Activated T-cell treated with anti-CD3 and anti-CD28 coated beads for 4 hours (primary cell): ENCODE measurements at places on chromosomes 6 and 20.

DNA sequence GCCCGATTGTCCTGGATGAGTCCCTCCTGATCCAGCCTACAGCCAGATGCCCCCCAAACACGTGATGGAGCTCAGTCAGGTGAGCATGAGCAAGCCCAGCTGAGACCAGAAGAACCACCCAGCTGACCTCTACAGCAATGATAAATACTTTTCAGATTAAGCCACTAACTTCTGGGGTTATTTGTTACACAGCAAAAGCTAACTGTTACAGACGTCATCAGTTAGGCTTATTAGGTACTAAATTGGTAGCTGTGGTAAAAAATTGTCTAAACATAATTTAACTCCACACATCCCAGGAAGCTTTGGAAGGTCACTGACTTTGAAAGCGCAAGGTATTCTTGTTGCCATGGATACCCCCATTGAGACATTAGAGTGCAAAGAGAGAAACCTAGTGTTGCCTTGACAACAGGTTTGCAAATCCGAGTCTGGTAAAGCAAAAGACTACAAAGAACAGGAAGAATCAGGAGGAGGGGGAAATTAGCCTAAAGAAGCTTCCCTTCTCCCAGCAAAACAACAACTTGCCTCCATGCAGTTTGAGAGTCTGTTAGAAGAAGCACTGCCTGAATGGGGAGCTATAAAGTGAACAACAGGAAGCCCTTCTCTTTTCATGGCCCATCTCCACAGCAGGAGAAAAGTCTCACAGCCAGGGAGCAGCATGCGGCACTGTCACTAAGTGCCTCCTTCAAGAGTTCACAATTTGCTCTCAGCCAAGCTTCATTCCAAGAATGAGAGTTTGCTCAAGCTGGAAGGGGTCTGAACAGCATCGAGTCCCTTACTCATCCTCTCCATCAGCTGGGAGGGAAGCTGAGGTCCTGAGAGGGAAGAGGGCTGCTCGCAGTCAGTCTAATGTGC lies 41.7 kb upstream of the ZNF831 start:
- DNase-seq: no peak

DNA sequence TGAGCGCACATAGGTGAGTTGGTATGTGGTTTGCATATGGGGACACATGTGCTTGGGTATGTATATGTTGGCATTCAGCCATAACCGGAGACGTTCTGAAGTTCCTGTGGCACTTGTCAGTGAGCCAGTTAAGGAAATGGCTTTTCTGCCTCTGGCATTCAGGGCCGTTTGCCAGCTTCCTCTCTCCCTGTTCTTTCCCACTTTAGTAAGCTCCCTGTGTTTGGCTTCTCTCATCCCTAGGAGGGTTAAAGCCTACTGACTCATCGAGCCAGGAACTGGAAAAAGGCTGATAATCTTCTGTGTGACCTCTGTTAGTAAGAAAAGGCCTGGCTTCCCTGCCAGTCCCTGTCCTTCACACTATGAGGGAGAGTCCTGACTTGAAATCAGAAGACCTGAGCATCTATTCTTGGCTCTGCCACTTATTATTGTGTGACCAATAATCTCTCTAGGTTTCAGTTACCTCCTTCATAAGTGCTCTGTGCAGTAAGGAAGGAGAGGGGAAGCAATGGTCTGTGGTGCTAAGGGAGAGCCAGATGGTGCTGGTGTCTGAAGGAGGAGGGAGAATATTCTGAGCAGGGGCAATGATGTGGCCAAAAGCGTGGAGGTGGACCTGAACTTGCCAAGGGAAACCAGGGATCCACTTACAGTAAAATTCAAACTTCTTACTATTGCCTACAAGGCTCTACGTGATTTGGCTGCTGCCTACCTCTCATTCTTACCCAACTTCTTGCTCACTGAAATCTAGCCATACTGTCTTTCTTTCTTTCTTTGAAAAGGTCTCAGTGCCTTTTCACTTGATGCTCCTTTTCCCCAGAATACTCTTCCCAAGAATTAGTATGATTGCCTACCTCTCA lies 31.4 kb downstream of the ACSS2 start:
- DNase-seq: no peak

DNA sequence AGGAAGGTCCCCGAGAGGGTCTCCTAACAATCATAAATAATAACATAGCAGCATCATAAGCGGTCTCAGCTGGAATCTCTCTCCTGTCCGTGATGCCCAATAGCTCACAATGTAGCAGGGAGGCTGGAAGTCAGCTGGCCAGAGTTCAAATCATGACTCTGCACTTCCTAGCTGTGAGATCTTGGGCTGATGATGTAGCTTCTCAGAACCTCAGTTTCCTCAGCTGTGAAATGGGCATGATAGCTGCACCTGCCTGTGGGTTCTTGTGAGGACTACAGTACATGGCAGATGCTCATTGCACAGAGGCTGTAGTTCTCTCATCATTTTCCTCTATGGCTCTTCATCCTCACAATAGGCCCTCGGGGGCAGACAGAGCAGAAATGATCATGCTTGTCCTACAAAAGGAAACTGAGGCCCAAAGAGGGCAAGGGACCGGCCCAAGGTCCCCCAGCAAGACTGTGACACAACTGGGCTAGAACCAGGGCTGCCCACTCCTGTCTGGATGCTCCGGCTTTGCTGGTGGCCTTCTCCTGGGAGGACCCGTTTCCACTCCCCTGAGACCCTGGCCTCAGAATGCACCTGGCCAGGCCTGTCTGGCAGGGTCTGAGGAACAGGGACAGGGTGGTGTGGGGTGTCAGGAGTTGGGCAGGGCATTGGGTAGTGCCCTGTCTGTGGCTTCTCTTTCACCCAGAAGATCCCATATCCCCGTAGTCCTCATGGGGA lies 17.7 kb downstream of the SLC12A5 start:
- DNase-seq: no peak

GRCh38 chr6:143901885-143902750 lies 37.8 kb downstream of the ZC2HC1B start:
- DNase-seq: no peak

GRCh38 chr6:90098627-90099026 lies 198.0 kb downstream of the BACH2 start:
- no peak for DNase-seq

DNA sequence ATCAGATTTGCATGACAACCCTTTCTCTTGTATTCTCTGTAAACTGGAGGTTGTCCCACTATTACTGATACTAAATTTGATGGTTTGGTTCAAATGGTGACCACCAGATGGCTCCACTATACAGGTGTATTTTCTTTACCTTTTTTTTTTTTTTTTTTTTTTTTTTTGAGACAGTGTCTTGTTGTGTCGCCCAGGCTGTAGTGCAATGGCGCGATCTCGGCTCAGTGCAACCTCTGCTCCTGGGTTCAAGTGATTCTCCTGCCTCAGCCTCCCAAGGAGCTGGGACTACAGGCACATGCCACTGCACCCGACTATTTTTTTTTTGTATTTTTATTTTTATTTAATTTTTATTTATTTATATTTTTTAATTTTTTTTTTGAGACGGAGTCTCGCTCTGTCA lies 6.6 kb upstream of the WTAP start:
- DNase-seq: peak; percentile 30

DNA sequence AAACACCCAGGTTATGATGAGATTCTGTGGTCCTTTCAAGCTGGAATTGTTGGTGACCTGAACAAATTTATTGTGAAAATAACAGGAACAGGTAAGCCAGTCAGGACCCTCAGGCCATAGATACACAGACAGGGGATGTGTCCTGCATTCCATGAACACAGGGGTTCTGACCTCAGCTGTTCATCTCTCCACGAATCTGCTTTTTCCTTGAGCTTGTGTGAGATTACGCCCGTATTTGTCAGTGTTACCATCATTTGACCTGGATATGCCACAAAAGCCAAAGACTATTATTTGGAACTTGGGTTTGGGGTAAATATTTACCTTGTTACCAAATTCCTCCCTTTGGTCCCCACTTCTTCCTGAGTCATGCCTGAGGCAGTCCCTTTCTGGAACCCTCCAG lies 288.9 kb downstream of the PREX1 start:
- DNase-seq: no peak

- no peak for DNase-seq
Observed at GRCh38 chr6:43170417-43170930, 595 bp upstream of the SRF start.

DNA sequence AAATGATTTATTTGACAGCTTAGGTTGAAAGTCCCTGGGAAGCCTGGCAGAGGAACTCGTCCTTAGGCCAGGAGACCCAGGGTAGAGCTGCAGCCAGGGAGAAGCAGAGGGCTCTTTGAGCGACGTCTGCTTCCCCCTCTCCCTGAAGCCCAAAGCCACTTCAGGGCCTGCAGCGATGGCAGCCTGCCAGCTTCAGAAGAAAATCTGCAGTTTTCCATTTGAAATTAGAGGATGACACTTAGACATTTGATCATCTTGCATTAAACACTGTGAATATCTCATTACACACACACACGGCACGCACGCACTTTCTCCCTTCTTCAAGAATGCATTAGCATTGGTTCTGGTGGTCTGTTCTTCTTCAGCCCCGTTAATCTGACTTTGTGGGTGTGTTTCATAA lies 96.5 kb downstream of the PLEKHG1 start:
- DNase-seq: no peak

DNA sequence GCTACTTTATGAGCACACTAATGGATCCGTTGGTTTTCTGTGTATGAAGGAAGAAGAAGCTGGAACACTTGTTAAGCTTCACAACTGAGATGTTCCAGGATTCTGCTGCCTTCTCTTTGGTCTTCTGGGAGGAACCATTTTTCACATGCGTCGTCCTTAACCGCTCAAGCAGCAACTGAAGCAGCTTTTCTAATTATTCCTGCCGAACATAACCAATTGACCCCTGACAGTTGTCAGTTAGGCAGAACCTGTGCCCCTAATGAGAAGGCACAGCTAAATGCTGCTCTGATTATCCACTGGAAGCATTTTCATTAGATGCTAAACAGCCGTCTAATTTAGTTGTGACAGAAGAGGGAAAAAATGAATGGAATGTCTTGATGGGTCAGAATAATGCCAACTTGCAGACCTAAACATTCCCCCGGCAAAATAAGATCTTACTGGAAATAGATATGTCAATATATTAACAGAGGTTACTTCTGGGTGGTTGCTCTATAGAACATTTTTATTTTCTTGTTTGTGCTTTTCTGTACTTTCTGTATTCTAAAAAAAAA lies 85.0 kb upstream of the SMLR1 start:
- no peak for DNase-seq

DNA sequence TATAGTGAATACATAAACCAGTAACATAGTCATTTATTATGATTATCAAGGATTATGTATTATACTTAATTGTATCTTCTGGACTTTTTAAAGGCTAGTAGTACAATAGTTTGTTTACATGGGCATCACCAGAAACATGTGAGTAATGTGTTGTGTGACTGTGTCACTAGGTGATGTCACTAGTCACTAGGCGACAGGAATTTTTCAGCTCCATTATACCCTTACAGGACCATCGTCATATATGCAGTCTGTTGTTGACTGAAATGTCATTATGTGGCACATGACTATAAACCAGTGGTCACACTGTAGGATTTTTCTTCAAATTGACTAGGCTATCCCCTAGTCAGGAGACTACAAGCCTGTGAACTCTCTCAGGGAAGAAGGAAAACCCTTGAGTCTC lies 86.5 kb upstream of the CENPW start:
- DNase-seq: no peak

- no peak for DNase-seq
Observed at GRCh38 chr20:62970307-62971210, 18.1 kb downstream of the SLC17A9 start.

DNA sequence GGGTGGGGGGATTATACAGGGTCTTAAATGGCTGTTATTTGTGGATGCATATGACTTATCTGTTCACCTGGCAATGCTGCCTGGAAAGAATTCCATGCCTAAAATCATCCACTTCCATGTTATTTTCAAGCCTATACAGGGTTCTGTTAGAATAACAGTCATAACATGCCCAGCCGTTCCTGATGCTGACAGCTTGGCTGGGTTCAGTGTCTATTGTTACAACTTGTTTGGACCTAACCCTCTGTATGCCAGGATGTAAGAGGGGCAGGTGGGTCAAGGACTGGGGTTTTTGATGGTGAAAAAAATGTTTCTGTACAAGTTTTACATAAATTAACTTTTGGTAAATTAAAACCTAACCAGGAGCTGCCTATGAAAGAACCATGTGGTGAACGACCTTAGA lies 79.8 kb downstream of the GINS1 start:
- no peak for DNase-seq

DNA sequence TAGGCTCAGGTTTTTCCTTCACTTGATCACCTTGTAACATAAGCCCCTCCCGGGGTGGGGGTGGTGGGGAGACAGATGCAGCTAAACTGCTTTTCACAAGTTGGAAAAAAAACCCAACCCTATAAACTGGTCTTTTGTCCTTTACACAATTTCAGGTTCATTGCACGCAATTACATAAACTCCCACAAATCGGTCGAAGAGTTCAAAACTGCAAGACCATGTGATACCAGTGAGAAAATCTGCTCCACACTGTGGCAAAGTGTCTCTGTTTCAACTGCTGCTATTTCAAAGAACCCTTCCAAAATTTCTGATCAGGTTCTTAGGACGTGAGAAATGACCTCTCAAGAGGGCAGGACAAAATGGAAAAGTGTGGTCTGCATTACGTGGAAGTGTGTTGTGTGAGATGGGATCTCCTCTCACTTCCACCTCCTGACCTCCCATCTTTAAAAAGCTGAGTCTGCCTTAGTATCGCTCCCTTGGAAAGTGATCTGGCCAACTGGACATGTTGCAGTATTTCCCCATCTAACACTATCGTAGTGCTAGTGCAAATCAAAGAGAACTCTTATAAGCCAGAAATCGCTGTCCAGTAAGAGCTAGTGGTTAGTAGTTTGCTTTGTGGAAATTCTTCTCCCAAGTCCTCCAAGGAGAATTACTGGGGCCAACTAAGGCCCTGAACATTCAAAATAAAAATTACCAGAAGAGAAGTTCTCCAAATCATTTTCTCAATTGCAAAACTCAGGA lies 60.1 kb downstream of the PRND start:
- DNase-seq: no peak

DNA sequence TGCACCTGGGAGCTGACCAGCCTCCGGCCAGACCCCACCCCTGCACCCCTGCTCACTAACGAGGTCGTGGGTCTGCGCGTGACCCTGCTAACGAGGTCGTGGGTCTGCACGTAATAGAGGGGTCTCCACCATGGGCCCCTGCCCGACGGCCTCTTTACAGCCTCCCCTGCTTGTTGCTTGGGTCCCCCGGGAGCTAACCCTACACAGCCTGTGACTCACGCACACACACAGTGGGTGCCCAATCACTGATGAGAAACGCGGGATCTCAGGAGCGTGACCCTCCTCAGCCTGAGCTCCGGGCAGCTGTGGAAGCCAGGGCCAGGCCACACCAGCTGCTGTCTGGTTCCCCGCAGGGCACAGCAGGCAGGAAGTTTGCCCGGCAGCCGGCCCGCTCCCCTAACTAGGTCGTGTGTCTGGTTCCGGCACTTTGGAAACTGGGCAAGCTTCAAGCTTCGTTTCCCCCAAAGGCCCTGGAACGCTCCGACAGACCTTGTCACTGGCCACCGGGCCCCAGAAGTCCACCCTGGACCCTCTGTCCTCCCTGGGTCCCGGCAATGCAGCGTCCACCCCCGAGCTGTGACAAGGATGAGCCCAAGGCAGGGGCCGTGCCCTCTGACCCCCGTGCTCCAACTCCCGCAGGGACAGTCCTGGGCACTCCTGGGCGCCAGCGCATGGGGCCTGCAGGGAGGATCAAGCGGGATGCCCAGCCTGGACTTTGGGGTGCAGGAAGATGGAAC lies 767 bp downstream of the PTK6 start:
- no peak for DNase-seq

GRCh38 chr6:32967151-32968091 lies 973 bp upstream of the BRD2 start:
- DNase-seq: no peak
